ENCODE measurements at places on chromosomes 2 and 18.

GRCh38 chr18:51195086-51195450 is 2.4 kb downstream of the MEX3C start:
- no peak for DNase-seq

DNA sequence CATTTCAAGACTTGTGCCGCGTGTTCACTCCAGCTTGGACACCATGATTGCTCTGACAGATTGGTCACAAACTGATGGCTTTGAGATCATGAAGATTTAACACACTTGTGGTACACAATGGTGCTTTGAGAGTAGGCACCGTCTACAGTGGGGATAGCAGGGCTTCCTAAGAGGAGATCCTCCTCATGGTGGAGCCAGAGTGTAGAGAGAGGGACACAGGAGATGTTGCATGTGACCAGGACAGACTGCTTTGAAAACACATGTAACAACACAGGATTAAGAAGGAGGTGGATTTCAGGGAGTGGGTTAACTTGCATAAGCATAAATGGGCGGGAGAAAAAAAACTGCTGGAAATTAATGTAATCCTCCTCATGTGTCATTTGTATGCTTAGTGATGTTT is 95.7 kb upstream of the LINC00305 start:
- DNase-seq, result no peak

- no peak for DNase-seq
Measured at GRCh38 chr2:71612581-71613402, 159.4 kb downstream of the DYSF start.

DNA sequence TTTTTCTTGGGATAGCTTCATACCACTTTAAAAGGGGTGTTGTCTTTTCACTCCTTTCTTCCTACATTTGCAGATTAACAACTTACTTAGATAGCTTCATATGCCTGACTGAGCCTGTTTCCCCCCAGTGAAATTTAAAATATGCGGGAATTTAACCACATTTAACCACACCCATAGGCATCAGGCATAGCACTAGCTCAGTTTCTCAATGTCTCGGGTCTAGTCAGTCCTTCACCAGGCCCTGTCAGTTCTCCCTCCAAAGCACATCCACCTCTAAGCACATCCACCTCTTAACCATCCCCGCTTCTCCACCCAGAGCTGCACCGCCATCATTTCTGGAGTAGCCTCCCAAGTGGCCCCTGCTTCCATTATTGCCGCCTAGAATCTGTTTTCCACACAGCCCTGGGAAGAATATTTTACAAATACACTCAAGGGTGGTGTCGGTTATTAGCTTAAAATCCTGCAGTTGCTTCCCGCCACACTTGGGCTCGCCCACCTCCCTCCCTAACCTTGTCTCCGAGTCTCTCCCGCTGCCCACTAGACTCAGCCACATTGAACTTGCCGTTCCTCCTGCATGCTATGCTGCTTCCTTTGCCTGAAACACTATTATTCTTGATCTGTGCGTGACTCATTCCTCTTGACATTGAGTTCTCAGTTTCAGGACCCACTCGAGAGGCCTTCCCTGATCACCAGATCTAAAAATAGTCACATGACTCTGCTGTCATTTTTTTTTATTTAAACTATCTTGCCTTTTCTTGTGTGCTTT is 68.3 kb downstream of the SPTBN1 start:
- DNase-seq, result no peak

- DNase-seq, result peak; percentile 60
Measured at GRCh38 chr2:215624423-215624829, 188.6 kb upstream of the FN1 start.

GRCh38 chr18:39660141-39660540 is 2094.5 kb upstream of the CELF4 start:
- no peak for DNase-seq

GRCh38 chr2:65153515-65153914 is 23.6 kb upstream of the RAB1A start:
- DNase-seq, result no peak

DNA sequence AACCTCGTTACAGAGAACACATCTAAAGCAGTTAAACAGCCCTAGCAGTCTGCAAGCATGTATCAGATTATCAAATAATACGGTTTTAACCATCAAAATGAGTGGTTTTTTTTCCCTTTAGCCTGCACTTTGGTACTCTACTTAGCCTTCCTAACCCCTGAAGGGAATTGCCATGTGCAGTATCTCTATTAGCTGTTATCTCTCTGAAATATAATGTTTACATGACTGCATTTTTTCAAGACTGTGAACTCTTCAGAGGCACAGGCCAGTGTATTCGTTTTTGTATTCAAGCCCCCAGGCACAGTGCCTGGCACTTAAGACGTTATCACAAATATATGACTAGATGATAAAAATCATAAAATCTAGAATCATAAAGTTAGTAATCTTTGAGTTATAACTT is 509.5 kb downstream of the PARD3B start:
- no peak for DNase-seq

- no peak for DNase-seq
Measured at GRCh38 chr2:109261906-109262631, 133.1 kb downstream of the SH3RF3 start.

GRCh38 chr2:160612266-160612856 is 118.8 kb upstream of the RBMS1 start:
- DNase-seq, result no peak

- no peak for DNase-seq
Measured at GRCh38 chr18:74389991-74390390, 67.1 kb downstream of the DIPK1C start.

- DNase-seq, result no peak
Measured at GRCh38 chr2:183089192-183089851, 10.8 kb downstream of the DUSP19 start.

DNA sequence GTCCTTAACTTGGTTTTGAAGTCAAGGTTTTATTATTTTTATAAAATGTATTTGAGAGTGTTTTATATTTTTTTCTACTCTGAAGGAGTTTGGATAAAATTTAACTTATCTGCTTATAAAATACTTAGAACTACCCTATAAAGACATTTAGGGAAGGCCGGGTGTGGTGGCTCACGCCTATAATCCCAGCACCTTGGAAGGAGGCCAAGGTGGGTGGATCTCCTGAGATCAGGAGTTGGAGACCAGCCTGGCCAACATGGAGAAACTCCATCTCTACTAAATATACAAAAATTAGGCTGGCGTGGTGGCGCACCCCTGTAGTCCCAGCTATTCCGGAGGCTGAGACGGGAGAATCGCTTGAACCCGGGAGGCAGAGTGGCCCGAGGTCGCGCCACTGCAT is 486.4 kb downstream of the DSC3 start:
- no peak for DNase-seq

DNA sequence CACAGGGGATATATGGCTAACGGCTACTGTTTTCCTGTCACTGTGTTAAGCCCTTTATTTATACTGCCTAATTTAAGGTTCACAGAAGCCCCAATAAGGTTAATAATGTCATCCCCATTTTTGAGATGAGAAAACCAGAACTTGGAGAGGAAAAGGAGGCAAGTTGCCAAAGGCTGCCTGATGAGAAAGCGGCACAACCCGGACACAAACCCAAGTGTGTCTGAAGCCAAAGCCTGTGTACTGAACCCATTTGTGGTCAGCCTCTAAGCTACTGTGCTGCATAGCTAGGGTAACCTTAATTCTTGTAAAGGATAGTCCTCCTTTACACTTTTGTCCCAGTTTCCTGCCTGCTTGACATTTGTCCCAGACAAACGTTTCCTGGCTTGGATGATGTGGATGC is 954.7 kb upstream of the FANCL start:
- no peak for DNase-seq

DNA sequence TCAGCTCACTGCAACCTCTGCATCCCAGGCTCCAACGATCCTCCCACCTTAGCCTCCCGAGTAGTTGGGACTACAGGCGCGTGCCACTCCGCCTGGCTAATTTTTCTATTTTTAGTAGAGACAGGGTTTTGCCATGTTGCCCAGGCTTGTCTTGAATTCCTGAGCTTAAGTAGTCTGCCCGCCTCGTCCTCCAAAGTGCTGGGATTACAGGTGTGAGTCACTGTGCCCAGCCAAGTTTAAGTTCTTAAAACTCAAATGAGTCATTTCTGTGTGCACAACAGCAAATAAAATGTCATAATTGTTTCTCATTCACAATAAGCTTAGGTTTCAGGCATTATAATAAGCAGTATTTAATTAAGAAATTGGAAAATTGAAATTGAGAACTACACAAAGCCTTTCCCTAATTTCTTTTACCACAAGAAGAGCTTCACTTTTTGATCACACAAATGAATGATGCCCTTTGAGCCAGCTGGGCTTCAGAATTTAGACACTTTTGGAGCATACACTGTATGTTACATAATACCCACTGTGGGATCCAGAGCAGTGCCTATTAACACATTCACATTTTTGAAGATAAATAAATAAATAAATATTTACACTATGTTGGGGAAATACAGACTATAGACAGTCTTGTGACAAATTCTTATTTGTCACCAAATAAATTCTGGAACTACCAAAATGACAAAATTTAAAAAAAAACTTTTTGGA is 8.6 kb upstream of the ME2 start:
- DNase-seq, result no peak

GRCh38 chr2:64779117-64779690 is 125.5 kb upstream of the SERTAD2 start:
- no peak for DNase-seq
